ENCODE measurements at places on chromosomes 11 and 22.

GRCh38 chr11:74462631-74463030, 4.7 kb downstream of the KCNE3 start:
- no peak for DNase-seq

DNA sequence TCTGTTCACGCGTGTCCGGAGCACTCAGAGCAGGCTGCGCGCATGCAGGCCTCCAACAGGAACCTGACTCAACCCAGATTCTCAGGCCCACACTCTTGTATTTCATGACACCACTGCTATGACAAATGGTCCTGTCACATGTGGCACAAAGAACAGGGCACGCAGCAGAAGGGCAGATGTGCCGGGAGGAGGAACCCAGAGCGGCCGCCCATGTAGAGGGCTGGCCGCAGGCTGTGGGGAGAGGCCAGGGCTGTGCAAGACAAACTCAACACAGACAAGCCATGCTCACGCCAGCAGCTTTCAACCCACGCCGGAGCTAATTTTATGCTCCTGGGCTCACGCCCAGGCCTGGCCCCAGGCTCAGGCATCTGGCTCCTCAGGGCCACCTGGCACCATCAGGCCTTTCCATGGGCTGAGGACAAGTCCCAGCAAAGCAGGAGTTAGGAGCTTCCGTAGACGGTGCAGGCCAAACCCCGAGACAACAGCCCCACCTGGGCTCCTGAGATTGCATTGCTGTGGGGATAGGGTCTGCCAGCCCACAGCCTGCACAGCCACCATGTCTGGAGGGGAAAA, 40.0 kb downstream of the DUSP8 start:
- no peak for DNase-seq

GRCh38 chr22:43011079-43011478, 3.9 kb downstream of the PACSIN2 start:
- no peak for DNase-seq

GRCh38 chr11:86103808-86104207, 34.9 kb upstream of the PICALM start:
- DNase-seq = no peak

All from HuH-7.5 (cell line).